Muscle of leg (tissue), 16 donors: ENCODE measurements at places on chromosomes 6 and 20.

DNA sequence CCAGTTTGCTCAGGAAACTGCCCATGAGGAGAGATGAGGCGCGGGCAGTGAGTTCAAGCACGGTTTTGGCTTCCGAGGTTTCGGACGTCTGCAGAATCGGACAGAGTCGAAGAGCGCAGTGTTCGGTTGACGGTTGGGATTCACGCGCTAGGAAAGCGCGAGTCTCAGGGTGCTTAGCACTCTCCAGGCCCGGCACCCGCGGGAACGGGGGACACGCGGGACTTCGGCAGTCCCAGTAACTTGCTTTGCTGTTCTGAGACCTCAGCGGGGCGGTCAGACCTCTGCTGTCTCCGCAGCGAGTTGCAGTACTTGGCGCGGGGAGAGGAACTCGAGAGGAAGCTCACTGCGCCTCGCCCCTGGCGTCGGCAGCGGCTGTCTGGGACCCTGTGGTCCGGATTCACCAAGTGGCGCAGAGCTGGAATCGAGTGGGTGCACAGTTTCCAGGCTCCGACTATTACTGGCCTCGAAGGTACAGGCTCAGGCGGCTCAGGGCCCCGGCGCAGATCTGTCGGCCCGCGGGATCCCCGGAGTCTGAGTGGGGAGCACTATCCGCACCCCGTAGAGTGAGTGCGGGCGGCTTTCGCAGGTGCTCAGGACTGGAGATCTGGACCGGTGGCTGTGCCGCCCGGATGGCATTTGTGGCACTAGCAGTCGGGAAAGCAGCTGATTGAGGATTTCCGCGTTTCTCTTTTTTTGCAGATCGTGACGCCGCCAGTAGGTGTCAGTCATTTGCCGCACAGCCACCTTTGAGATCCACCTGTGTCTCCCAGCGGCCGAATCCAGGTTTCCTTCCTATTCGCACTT is at the start of gene POM121L2:
Gene POM121L2, minus strand, starts transcription at position 128 of the 804 bp plus-strand sequence. Its CDS starts 103 bp downstream, at position 25.
- DNase-seq: peak; percentile 35

- DNase-seq: no peak
Measured at GRCh38 chr6:117352466-117353081, 73.2 kb downstream of the ROS1 start.

- DNase-seq: no peak
Measured at GRCh38 chr6:106451439-106451838, 90.9 kb downstream of the CRYBG1 start.

DNA sequence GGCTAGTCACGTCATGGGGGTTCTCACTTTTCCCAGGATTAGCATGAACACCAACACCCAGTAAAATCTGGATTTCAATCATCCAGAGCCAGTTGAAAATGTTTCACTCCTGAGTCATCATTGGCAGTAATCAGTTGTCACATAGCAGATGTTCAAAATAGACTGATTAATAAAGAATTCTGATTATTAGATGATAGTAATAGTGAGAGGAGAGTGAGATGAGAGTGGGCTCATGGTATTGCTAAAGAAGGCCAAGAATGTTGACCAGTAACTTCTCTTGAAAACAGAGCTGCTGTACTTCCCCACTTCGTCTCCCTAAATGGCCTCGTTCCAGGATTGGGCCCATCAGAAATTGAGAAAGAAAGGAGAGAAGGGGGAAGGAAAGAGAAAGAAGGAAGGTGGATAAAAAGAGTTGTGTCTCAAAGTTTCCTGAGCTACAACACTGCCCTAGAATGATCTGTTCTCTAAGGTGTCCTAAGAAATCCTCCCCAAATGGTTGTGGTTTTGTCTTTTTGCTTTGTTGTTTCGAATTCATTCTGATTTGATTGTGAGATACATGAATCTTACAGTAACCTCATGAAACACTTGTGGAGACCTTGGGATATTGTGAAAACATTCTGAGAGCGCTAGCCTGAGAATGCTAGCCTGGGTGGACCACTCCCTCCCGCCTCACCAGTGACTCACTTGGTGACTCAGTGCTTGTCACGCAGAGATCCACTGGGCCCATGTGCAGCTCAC is 502.2 kb upstream of the JARID2 start:
- DNase-seq: no peak

GRCh38 chr6:5279891-5280338 is 18.6 kb downstream of the FARS2 start:
- DNase-seq: no peak

DNA sequence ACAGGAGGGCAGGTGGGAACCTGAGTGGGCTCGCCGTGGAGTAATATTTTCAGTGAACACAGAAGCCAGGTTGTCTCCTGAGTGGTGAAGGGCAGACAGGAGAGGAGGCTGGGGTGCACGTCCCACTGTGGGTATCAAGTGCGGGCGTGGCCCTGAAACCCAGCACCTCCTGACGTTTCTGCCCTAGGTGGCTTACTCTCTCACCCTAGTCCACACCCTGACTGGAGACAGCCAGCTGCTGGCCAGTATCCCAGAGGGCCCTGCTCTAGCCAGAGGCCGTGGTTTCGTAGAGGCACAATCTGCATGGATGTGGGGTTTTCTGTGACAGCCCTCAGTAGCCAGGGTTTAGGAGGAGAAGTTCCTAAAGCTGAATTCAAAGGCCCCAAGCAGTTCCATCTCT is 86.7 kb downstream of the TRERF1 start:
- no peak for DNase-seq

DNA sequence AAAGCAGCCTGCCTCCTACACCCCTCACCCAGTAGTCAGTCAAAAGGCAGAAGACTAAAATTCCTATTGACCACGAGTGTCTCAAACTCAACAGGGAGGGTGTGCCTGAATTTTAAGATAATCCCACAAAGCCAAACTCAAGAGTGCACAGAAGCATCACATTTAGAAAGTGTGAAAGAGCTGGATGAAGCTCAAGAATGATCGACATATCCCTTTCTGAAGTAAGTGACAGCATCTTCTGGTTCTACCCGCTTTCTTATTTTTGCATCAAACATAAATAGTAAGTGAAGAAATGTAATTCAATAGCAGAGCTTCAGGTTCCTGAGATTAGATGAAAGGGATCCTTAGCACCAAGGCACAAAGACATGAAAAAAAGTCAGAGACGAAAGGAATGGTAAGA is 64.5 kb upstream of the BACH2 start:
- no peak for DNase-seq
